ENCODE measurements at places on chromosomes 11 and 22.

DNA sequence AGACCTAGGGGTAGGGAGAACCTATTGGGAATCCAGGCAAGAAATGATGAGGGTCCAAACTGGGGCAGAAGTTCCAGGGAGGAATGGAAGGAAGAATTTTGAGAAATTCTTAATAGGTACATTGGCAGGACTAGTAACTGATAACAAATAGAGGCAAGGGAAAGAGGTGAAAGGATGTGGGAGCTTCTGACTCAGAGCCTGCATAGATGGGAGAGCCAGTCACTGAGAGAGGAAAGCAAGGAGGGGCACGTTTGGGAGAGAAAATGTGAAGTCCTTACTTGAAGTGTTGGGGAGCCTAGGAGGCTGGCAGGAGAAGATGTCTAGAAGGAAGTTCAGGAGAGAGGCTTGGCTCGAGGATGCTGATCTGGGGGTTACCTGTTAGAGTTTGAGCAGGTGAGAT is 104.6 kb upstream of the NCAM1 start:
- DNase-seq: no peak

- no peak for DNase-seq
These were observed 6.0 kb downstream of the NXPE1 start for GRCh38 chr11:114553642-114554041.

- no peak for DNase-seq
These were observed 625.4 kb downstream of the BRD1 start for GRCh38 chr22:49202226-49202625.

DNA sequence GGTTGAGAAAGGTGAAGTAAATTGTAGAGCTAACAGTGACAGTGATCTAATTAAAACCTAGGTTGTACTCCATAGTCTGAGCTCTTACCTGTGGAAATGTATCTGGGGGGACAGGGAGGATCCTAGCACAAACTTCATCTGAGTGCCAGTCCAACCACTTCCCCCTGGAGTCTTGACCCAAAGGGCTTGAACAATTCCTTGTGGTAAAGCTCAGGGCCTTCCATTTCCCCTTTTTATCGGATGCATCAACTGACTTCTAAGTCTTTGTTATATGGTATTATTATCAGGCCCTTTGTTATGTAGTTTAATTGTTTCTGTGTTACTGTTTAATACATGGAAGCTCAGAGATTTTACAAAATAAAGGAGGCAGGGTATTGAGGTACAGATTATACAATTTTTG is 140.2 kb upstream of the SESN3 start:
- no peak for DNase-seq

GRCh38 chr11:73335204-73335923 is 27.3 kb downstream of the ARHGEF17 start:
- DNase-seq: peak; percentile 89

GRCh38 chr11:65315204-65315865 is 669 bp downstream of the CDC42EP2 start:
- peak; percentile 90 for DNase-seq

- no peak for DNase-seq
These were observed 10.5 kb downstream of the TIMP3 start for GRCh38 chr22:32811788-32812545.

DNA sequence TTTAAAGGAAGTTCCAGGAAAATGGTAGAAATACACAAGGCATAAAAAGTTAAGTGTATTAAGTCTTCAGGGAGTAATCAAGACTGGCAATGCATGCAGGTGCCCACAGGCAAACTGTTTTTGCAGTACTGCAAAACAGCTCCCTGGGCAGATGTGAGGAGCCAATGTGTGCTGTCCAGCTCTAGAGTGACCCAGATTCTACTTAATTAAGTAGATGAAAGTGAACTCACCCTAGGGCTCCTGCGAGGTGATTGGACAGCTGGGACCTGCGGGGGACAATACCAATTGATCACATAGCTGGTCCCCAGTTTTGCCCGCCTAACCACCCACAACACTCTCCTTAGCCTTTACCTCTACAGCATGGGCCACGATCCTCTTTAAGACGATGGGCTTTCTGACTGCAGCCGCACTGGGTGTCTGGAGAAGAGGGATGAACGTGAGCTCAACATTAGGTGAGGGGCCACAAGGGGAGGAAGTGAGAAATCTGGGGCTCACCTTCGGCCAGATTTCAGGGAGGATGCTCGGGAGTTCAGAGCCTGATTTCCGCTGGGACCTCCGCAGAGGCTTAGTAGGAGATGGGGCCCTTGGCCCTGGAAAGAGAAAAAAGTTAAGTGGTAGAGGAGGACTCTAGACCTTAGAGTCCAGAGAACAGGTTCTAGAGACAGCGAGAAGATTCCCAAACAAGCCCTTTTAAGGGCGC is 556 bp downstream of the CDCA5 start:
- no peak for DNase-seq

DNA sequence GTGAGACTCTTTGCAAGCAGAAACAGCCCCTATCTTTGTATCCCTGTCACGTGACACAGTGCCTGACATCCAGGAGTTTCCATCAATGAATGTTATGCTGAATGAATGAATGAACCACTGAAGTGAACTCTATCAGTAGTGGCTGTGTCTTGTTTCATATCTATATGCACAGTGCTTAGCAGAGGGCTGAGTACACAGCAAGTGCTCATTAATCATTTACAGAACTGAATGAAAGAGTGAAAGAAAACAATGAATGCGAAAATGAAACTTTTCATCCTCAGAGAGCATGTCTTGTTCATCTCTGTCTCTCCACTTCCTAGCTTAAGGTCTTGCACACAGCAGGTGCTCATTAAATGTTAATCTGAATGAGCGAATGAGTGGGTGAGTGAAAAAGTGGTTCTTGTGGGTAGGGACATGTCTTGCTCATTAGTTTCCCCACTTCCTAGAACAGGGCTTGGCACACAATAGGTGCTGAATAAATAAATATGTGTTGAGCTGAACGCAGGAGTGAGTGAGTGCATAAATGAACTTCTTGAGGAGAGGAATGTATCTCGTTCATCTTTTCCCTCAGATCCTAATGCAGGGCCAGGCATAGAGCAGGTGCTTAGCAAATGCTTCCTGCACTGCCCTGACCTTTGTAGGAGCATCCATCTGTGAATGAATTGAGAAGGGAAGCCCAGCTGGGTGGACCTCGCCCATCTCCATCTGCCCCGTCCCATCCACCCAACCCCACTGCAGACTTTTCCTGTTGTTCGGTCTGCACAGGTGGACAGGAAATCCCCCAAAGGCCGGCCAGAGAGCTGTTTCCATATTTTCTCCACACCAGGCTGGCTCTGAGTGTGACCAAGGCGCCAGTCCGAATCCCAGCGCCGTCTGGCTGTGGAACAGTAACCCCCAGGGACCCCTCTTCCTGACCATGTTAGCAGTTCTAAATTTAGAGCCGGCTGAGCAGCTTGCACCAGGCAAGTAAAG is 113.4 kb upstream of the CRYBB3 start:
- peak; percentile 67 for DNase-seq

- DNase-seq: no peak
These were observed 77.5 kb downstream of the MICAL3 start for GRCh38 chr22:17946662-17947367.

DNA sequence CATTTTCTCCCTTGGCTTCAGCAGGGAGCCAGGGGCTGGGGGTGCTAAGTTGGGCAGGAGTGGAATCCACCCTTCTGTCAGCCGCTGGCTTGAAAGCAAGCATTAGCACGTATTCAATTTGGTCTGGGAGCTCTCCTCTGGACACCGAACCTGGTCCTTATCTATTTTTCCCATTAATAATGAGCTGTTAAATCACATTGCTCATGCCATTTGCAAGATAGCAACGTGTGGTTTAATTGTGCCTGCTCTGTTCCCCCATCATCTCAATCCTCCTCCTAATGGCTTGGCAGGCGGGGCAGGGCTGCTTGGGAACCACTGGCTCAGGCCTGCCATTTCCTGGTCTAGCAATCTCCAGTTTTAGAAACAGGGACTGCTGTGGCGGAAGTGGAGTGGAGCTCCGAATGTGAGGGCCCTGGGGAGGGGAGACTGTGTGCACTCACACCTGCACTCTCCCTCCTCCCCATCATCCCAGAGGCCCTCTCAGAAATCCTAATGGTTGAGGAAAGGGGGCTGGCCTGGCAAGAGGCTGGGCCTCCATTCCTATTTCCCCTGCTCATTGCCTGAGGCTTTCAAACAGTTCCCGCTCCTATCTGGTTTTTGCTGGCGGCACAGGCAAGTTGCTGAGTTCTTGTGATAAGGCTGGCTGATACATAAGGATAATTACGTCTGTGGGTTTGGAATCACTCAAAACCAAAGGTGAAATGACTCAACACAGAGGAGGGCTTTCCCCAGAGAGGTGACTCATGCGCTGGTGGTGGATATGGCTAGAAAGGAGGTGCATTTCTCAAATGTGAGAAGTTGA is 201.2 kb upstream of the E2F8 start:
- peak; percentile 47 for DNase-seq

- DNase-seq: no peak
These were observed 172.4 kb upstream of the C11orf87 start for GRCh38 chr11:109249597-109249996.

GRCh38 chr11:93577286-93577685 is 34.1 kb upstream of the SMCO4 start:
- no peak for DNase-seq

- DNase-seq: no peak
These were observed 61.5 kb downstream of the BTG4 start for GRCh38 chr11:111450480-111451320.

All from Right ventricle myocardium superior (tissue), 1 donor.